ENCODE measurements at places on chromosomes 1 and 21.

- DNase-seq = no peak
Measured at GRCh38 chr1:18953731-18954231, 2.7 kb downstream of the IFFO2 start.

DNA sequence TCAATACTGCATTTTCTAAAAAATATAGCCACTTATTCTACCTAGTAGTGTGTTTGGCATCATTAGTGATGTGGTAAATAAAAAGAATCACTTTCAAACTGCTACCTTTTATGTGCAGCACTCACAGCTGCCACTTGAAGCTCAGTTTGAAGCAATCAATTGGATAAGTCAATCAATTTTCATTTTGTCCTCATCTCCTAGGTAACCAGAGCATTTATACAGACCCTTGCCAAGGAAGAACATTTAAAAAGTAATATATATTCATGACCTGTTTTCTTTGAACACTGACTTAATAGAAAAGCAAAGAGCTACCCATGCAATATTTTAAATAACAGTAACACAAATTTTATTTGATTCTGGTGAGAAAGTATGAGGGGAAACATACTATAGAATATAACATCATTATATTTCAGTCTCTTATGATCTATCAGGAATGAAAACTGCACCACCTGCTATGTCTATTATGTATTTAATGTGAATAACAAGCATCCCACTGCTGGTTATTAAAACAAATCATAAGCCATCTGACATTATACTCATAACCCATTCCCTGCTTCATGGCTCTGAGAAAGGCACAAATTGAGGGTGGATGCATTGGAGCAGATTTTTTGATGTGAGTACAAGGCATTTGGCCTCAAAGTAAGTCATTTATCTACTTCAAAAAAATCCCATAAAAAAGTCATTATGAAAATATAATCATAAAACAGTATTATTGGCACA is 168.4 kb upstream of the C21orf91 start:
- no peak for DNase-seq

GRCh38 chr1:77834771-77835334 is 53.6 kb upstream of the NEXN start:
- DNase-seq = peak; percentile 7

DNA sequence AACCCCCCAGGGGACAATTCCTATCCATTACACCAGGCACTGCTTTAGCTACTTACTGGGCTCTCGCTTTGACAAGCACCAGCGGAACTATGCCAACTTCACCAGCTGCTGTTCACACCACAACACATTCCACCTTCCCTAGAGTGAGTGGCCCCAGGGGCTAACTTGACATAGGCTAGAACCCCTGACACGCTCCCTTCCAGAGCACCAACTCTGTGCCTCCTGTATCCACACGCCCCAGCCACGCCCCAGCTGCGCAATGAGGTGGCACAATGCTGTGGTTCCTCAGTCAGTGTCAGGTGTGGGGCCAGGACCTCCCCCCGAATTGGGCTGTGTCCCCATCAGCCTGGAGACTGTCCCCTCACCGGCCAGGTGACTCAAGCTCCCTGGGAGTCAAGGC is 11.7 kb upstream of the FGR start:
- no peak for DNase-seq

DNA sequence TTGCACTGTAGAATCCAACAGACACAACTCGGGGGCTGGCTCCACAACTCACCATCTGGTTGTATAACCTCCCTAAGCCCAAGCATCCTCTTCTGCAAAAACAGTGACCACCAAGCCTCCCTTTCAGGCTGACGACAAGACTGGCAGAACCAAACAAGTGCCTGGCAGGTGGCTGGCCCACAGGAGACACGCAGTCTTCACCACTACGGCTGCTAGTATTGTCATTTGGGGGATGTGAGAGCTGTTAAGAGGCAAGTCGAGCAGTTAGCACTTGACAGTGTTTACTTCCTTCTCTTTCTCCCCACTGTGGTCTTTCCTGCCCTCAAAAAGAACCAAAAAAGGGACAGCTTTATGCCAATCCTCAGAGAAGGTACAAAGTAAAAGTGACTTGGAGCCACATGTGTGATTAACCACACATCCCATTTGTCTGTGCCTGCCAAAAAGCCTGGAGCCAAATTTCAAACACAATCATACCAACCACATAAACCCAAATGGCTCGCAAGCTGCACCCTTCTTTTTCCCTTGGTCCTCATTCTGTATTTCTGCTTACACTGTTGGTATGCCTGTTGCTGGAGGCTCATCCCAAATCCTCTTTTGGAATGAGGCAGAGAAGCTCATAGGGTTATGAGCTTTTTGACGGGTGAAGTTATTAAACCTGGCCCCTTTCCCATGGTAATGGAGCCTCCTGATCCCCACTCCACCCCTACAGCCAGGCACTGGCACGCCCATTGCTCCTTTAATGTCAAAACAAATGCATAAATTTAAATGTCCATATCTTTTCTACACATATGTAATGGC is 94.1 kb downstream of the TGFBR3 start:
- DNase-seq = no peak

DNA sequence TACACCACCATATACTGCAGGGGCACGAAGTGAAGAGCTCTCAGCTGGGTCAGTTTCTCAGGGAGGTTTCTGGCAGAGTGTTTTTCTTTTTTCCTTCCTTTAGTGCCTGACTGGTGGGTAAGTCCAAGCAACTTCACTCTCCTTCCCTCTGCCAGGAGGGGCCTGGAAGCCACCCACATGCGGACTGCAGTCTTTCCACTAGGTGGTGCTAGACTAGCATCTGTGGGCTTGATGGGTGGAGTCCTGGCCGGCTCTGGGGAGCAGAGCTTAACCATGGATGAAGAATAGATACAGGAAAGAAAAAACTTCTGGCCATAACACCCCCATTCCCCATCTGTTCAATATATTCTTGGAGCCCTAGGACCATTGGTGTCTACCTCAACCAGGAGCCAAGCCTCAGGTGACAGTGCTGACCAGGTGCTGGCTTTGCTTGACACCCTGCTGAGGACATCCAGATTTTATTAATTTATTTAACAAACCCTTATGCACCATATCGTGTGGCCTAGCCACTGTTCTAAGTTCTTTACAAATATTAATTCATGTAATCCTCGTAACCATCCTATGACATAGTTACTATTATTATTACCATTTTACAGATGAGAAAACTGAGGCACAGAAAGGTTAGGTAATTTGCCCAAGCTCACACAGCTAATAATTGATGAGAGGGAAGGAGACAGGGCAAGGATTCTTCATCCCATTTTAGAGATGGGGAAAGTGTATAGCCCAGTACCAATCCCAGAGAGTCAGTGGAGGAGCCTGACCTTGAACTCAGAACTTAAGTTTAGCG is 126.7 kb upstream of the CSF3R start:
- DNase-seq = peak; percentile 34

GRCh38 chr1:5526385-5526750 is 465.9 kb downstream of the NPHP4 start:
- DNase-seq = no peak

GRCh38 chr1:150974580-150975478 is at the start of gene CERS2:
Gene CERS2 (minus strand): TSS chr1:150974835. CDS start chr1:150969090, 5,745 bp downstream.
- peak; percentile 64 for DNase-seq

DNA sequence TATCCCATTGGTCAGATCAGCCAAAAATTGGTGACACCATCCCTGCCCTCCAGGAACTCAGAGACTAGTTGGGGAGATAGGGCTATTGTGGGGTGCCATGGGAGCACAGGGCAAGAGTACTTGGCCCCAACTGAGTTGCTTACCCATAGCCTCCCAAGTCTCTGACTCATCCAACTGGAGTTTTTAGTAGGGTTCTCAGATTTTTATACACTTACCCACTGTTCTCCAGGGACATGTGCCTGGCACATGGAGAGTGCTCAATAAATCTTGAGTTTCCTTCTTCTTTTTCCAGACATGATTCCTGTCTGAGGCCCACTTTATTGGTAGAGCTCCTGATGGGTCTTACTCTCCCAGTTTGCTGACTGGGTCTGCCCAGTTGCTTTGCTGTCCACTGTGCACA is 56.7 kb downstream of the OVGP1 start:
- no peak for DNase-seq

- no peak for DNase-seq
Measured at GRCh38 chr1:231053493-231054162, 13.6 kb upstream of the FAM89A start.
